ENCODE measurements at places on chromosomes 7 and 10.

DNA sequence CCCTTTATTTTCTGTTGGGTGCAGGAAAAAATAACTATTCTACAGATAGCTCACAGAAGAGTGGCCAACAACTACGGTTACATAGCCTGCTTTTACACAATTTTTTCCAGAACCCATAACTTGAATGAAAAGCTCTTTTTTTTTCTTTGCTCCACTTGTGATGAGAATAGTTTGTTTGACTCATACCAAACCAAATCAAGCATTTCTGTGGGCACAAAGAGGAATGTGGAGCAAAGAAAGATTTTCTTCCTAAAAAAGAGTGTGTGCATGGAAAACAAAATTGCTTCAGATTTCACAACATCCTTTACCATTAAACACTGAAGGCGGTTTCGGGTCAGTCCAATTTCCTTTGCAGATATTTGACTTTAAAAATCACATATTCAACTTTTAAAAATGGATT, 54.8 kb upstream of the RAB11FIP2 start:
- no peak for DNase-seq

DNA sequence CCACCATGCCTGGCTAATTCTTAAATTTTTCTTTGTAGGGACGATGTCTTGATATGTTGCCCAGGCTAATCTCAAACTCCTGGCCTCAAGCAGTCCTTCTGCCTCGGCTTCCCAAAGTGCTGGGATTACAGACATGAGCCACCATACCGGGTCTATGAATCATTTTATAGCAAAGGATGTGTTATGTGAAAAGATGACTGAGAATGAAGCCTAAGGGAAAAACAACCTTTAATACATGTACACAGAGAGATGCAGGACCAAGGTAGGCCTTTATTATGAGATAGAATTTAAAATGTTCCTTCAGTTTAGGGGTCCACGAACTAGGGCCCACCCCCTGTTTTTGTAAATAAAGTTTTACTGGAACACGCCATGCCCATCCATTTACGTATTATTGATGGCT, 41.0 kb downstream of the UBE2H start:
- no peak for DNase-seq

GRCh38 chr10:76582531-76582930, 1055.1 kb downstream of the KCNMA1 start:
- DNase-seq, result no peak

DNA sequence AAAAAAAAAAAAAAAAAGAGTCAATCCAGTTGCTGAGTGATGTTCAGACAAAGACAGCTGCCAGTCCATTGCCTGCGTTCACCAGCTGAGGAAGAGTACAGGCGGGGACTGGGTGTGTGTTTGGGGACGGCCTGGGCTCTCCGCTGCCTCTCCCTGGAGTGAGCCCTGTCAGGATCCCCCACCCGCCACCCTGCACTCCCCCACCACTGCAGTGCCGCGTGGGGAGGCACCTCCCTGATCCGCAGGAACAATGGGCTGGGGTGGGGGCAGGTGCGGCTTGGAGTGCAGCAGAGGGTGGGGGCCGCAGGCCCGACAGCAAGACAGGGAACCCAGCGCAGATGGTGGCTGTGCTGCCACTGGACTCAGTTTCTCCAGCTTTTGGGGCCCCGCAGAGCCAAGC, 1.4 kb downstream of the HSPA12A start:
- DNase-seq, result no peak

DNA sequence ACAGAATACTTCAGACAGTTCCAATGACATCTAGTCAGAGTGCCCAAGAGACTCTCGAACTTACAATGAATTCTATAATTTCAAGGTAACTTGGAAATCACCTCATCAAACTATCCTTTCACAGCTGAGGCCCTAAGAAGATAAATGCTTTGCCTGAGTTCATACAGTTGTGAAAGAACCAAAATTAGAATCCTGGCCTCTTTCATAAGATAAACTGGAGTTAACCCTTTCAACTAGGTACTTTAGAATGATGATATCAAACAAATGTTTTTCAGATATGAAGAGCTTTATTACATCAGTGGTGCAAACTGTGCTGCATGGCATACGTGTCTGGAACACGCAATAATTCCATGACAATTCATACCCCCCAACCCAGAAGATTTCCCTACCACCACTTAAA, 17.9 kb downstream of the DOCK4 start:
- no peak for DNase-seq

DNA sequence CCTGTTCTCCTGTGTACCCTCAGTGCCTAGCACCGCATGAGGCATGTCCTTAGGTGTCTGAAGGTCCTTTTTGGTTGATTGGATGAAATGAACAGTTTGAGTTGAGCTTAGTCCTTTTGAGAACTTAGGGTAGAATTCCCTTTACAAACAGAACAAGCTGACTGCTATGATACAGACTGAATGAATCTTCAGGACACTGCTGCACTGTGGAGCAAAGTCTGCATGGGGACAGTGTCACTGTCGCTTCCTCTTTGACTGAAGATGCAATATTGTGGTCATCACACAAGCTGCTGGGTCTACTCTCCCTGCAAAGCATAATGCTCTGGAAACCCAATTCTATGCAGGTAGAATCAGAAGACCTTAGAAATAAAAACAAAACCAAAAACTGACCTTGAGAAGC, 8.6 kb upstream of the PLAU start:
- DNase-seq, result no peak
